Jurkat, Clone E6-1 (cell line): ENCODE measurements at places on chromosomes 4 and X.
A peak's percentile ranks its signal among the peaks of the same experiment; 100 is the strongest.

DNA sequence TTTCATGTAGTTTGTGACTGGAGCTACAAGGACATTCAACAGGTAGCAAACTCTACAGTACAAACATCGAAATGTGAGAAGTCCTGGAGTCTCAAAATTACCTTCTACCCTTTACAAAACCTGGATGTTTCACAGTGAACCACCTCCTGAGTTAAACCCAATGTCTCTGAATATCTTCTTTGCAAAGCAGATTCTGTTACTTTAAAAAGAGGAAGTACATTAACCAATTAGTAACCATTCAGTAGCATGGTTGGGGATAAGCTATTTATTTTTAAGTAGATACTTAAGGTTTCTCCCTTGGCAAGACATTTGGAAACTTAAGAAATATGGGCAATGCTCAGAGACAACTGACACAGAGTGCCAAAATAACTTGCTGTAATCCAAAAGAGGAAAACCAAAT is 371.9 kb upstream of the NWD2 start:
- DNase-seq, result no peak

DNA sequence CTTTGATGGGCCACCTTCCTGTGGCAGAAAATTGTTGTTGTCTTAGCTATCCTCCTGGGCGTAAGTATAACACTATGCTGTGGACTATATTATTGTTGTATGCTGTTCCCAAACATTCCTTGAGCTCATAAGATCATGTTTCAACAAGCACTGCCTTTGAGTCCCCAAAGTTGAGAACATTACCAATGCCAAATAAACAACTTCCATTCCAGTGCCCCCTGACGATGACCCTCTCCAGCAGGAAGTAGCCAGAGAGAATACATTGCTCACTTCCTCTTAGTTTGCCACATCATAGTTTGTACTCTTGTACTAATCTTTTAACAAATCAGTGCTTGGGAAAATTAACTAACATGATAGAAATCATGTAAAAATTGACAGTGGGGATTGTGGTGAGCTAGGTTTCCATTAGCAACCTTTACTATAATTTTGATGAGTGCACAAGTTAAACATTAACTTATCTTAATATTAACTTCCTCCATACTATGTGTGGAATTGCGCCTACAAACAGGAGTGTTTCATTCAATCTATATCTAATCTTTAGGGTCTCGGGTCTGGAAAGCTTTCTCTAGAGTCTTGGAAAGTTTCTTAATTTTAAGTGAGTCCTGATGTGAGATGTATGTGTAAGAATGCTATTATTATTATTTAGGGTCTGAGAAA is 20.3 kb upstream of the DHX15 start:
- DNase-seq, result no peak

DNA sequence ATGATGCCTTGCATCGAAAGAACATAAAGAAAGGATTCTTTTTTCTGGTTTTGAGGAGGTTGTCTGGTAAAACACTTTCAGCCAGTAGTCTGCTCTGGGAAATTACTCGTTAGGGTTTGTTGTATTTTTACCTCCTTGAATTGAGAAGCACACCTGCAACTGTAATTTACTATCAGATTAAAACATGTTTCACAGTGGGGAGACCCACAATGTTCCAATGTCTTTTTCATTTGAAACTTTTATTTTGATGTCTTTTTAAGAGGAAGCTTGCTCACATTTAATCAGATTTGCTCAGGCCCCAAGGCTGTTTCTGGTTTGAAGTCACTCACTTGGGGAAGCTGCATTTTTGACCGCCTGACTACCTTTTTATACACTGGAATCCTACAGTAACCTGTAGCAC is 12.0 kb downstream of the TMEM154 start:
- DNase-seq, result peak; percentile 80

- no peak for DNase-seq
Measured at GRCh38 chrX:152641996-152642395, 4.3 kb downstream of the GABRQ start.
